ENCODE measurements at places on chromosomes 6 and 20.

GRCh38 chr6:49051281-49051680 lies 411.8 kb downstream of the MMUT start:
- no peak for DNase-seq

DNA sequence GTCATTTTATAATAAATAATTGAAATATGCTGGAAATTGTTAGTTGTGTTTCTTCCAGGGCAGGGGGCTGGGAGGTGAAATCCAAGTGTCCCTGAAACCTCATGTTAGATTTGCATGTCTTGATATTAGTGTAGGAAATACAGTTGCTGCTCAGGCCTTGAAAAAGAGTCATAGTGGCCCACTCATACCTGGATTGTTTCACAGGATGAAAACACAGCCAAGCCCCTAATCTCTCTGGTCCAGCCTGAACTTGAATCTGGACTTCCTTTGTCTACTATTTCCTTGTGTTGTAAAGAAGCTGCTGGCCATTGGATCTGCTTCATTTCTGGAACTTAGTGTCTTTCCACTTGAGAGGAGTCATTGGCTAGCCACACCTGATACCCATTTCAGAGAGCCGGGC lies 108.8 kb upstream of the JARID2 start:
- no peak for DNase-seq

- DNase-seq = no peak
These were observed 1.9 kb upstream of the SLC24A3 start for GRCh38 chr20:19210391-19211155.

DNA sequence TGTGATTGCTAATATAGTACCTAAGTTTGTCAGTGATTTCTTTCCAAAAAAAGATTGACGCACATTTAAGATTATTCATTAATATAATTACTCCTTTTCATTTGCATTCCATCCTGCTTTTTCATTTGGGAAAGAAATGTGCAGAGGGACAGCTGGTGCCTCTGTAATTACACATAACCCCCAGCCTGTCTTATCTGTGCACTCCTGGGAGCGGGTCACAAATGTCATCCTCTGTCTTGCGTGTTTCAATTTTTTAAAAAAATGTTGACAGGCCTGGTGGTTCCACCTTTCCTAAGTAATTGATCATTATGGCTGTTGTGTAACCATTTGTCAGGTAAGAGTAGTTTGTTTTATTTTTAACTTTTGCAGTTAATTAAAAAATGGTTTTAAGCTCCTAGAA lies 92.7 kb downstream of the SLX4IP start:
- no peak for DNase-seq

GRCh38 chr6:112259337-112259675 lies 4.9 kb upstream of the LAMA4 start:
- no peak for DNase-seq

DNA sequence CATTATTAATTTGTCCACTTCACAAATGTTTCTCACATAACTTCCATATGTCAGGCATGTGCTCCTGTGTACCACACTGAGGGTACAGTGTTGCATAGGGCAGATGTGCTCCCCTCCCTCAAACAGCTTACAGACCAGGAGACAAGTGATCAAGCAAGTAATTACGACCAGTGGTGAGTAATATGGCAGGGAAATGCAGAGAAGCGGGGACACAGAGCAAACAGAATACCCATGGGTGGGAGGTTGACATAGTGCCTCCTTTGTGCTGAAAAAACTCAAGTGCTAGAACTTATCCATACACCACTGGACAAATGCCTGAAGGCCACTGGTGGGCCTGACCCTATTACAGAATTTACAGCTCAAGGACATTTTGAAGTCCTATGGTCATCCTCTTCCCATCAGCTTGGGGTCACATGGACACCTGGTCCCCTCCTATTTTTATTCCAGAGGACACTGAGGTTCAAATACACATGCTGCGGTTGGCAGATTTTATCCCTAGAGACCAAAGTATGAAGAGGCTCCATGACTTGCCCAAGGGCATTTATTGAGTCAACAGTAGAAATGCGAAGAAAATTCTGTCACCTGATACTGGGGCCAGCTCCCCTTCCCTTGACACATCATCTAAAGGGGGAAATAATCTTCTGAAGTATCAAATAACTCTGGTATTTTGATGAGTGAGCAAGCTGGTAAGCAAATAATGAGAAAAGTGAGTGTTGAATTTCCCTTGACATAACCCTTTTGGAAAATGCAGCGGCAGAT lies 116.6 kb downstream of the QRSL1 start:
- DNase-seq = no peak

DNA sequence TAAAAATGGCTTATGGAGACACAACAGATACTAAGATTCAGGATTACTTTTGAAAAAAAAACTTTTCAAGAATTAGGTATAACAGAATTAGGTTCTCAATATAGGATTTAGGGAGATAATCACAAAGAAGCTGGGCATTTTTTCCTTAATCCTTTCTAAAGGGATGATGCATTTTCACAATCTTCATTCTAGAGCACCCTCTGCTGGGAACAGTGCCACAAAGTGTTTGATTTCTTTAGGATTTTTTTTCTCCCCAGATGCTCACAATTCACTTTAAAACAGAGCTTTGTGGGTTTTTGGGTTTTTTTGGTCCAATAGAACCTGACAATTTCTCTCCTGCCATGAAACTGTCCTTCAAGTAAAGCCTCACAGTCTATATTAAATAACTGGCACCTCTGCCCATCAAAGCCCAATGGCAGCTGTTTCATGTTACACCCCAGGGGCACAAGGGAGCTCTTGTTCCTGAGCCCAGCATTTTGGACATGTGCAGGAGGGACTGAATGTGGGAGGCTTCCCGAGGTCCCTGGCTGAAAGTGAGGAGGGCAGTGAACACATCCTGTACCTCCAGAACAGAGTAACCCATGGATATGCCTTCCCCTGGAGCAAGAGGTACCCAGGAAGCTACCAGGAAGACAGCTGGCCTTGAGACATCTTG lies 39.7 kb downstream of the PREP start:
- no peak for DNase-seq

- no peak for DNase-seq
These were observed 65.3 kb upstream of the APCDD1L start for GRCh38 chr20:58580474-58580835.

All from stimulated activated CD8-positive, alpha-beta memory T cell treated with anti-CD3 and anti-CD28 coated beads, Interleukin-15, amount 100 ng/mL, for 4 hours (primary cell).